ENCODE measurements at places on chromosomes 11 and 22. TPM values are rescaled to one million over a fixed set of nuclear protein-coding genes. Genes with fewer than 3 reads are reported as not detected.

Gene SH3BP1
- total RNA-seq: 8.8 TPM

Gene CBL
- 17.0 TPM for total RNA-seq

Gene OR2AG2
- 3.6 TPM for total RNA-seq

Gene KDELR3
- 14.9 TPM for total RNA-seq

Gene MFRP
- total RNA-seq: not detected

Gene MMP10
- total RNA-seq: 0.66 TPM

DNA sequence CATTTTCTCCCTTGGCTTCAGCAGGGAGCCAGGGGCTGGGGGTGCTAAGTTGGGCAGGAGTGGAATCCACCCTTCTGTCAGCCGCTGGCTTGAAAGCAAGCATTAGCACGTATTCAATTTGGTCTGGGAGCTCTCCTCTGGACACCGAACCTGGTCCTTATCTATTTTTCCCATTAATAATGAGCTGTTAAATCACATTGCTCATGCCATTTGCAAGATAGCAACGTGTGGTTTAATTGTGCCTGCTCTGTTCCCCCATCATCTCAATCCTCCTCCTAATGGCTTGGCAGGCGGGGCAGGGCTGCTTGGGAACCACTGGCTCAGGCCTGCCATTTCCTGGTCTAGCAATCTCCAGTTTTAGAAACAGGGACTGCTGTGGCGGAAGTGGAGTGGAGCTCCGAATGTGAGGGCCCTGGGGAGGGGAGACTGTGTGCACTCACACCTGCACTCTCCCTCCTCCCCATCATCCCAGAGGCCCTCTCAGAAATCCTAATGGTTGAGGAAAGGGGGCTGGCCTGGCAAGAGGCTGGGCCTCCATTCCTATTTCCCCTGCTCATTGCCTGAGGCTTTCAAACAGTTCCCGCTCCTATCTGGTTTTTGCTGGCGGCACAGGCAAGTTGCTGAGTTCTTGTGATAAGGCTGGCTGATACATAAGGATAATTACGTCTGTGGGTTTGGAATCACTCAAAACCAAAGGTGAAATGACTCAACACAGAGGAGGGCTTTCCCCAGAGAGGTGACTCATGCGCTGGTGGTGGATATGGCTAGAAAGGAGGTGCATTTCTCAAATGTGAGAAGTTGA is 201.2 kb upstream of the E2F8 start:
- DNase-seq: no peak

GRCh38 chr22:49012712-49013395 is 814.8 kb downstream of the BRD1 start:
- DNase-seq: no peak

DNA sequence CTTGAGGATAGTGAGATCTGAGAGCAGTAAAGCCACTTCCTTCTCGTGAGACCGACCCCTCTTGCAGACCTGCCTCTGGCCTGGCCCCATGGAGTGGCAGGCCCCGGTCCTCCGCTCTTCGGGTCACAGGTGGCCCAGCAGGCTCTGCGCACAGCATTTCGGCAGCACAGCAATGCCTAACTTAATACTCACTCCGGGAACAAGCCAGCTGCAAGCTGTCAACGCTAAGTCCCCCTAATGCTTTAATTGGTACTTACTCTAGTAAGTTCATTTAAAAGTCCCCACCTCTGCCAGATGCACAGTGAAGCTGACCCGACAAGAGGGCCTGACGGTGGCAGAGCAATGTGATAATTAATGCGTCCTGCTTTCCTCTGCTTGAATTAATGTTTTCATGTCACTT is 349.3 kb upstream of the B3GAT1 start:
- no peak for DNase-seq

- peak; percentile 79 for DNase-seq
Observed at GRCh38 chr11:86041975-86042378, 26.9 kb downstream of the PICALM start.

GRCh38 chr11:89441606-89442005 is 49.6 kb downstream of the NOX4 start:
- DNase-seq: no peak

GRCh38 chr22:45212306-45212709 is 28.4 kb downstream of the KIAA0930 start:
- DNase-seq: peak; percentile 44

GRCh38 chr22:50015451-50016307 is 3.1 kb upstream of the IL17REL start:
- no peak for DNase-seq

DNA sequence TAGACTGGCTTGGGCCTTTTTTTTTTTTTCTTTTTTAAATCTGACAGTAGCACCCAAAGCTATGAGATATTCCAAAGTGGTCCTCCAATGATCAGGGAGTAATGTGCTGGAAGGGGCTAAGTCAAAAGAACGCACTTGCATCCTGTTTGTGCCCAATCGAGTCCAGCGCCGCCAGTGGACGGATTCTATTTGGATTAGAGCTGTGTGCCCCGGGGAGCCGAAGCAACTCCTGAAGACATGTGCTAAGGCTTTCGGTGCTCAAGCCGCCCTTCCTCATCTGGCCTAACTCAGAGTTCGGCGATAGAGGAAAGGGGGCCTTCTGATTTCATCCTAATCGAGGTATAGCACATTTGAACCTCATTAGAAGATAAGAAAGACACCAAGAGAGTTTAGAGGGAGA is 147.8 kb upstream of the NECTIN1 start:
- no peak for DNase-seq
